ENCODE measurements at places on chromosomes 11 and 22.

GRCh38 chr22:25120093-25120561 lies 79.5 kb upstream of the CRYBB3 start:
- no peak for DNase-seq

- no peak for DNase-seq
These were observed 11.2 kb upstream of the GAB2 start for GRCh38 chr11:78428773-78429172.

GRCh38 chr11:78224906-78225420 lies 36.2 kb downstream of the USP35 start:
- no peak for DNase-seq

DNA sequence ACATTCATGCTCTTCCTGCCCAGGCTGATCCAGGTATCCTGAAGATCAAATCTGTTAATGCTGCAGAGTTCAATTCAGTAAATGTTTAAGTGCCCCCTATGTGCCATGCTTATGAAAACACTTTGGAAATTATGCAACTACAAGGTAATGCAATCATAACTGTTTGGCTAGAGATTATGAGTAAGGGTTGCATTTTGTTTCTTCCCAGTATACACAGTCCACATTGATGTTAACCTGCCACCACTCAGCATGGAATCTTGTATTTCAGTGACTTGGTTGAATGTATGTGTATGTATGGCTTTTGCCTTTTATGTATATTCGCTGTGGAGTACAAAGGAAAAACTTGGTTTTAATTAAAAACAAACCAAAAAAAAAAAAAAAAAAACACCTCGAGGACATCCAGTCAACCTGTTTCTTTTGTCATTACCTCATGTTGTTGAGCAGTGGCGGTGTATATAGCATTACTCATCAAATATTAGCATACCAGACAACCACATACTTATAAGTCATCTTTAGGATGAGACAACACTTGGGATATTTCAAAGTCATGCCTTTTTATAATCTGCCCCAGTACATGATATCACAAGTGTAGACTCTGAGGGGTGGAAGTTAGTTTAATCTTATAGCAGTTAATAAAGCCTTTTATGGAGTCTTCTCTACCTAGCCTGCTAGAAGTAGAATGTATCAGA lies 86.1 kb upstream of the HORMAD2 start:
- no peak for DNase-seq

DNA sequence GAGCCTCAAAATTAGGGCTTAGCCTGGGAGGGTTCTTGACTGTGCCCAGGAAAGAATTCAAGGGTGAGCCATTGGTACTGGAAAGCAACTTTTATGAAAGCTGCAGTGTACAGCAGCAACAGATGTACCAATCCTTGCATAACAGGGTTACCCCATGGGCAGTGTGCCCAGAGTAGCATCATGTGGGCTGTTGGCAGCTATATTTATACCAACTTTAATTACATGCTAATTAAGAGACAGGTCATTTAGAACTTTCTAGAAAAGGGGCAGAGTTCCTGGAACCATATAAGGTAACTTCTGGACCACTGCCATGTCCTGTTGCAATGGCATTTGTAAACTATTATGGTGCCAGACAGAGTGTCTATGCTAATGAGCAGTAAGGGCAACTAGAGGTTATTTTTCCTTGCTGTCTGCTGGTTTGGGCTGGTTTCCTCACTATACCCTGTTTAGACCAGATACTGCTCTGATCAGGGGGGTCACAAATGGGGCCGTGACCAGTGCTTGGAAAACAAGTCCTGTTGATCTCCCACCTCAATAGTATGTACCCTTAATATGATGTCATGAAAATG lies 1120.5 kb upstream of the RAG2 start:
- DNase-seq, result no peak

DNA sequence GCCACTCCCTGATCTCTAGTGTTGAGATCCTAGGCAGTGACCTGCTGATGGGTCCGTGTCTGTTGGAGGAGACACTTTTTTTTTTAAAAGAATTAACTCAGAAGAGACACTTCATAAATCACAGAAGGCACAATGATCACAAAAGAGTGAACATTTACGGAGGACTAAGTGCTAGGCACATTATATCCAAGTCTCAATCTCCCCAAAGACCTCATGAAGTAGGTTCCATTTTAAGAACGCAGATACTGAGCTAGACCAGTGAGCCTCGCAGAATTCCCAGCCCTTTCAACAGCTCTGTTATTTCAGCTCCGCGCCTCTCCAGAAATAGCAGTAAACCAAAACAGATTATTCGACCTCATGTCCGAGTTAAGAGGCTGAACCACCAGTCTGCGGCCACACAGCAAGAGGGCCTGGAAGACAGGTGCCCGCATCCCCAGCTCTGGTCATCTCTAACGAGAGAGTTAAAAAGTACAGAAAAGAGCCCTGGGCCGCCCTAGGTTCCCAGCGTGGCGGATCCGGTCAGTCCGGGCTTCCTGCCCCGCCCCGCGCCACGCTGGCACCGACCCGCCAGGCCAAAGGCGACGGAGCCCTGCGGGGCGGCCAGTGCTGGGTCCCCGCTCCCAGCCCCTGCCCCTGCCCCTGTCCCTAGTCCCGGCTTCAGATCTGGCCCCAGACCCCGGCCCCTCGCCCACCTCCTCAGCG lies 612 bp downstream of the XBP1 start:
- peak; percentile 43 for DNase-seq

DNA sequence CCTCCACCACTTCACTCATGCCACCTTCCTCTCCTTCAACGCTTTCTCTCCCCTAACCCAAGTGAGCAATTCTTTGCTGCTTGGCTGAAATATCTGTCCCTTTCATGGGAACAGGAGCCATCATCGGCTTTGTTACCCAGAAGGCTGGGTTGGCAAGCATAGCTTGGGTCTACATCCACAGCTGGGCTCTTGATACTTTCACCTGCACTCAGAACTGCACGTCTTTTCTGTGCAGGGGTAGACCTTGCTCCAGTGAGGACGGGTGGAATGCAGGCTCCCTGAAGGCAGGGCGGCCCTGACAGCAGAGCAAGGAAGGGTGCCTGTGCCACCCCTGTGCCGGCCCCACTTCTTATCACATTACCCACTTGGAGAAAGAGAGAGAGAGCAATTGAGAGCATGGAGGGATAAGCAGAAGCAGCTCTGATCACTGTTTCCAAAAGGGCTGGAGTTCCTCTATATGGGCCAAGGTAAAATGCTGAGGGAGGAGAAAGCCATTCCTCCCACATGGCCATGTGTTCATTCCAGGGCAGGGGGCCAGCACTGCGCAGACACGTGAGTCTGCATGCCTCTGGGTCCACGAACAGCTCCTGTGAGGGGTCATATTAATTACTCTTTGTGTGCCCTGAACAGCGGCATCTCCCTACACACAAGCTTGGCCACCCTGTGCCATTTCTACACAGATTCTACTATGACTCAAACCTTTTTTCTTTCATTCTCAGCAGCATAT lies 181.8 kb downstream of the BUD13 start:
- no peak for DNase-seq

- no peak for DNase-seq
These were observed 173.7 kb downstream of the KIF18A start for GRCh38 chr11:27933992-27934829.

DNA sequence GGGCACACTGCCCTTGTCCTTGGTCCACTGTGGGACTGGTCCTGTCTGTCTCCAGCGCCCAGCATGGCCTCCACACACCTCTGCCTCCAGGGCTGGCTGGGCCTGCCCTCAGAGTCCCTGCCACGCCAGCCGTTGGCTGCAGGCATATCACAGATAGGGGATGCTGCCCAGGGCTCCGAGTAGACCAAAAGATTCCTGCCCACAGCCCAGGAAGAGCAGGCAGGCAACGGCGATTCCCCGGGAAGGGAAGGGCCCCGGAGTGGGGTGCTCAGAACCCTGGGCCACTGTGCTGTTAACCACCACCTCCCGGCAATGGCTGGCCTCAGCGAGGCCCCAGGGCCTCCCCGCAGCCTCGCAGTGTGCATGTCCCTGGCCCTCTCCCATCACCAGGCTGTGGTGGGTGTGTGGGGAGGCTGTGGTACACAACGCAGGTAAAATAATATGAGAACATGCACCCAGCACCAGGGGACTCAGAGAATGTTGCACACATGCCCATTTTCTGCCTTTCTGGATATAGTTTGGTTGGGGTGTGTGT lies 2.2 kb downstream of the IFITM5 start:
- no peak for DNase-seq

- no peak for DNase-seq
These were observed 58.2 kb upstream of the EED start for GRCh38 chr11:86186386-86186785.

GRCh38 chr11:44775366-44775984 lies 48.7 kb downstream of the TSPAN18 start:
- DNase-seq, result peak; percentile 78

DNA sequence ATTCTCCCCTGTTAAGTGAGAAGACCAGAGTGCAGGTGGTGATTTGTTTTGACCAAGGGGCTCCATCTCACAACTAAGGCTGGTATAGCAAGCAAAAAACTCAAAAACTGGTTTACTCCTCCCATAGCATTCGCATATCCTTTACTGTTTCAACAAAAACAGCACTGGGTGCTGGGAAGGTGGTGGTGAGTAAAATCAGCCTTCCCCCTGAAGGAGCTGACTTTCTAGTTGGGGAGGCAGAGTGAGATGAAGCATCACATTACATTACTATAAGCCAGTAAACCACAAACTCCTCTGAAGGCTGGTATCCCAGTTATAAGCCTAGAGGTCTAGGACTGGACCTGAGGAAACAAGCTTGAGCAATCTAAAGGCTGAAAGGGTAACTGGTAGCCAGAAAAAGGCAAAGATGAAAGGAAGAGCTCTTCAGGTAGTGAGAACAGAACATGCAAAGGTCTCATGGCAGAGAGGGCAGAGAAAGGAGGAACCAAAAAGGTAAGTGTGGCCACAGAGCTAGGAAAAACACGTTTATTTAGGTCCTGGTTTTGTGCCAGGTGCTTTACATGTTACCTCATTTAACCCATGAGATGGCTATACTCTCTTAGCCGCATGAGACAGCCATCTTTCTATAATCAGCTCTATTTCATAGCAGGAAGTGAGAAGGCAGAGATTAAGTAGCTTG lies 22.3 kb downstream of the TMEM123 start:
- no peak for DNase-seq

DNA sequence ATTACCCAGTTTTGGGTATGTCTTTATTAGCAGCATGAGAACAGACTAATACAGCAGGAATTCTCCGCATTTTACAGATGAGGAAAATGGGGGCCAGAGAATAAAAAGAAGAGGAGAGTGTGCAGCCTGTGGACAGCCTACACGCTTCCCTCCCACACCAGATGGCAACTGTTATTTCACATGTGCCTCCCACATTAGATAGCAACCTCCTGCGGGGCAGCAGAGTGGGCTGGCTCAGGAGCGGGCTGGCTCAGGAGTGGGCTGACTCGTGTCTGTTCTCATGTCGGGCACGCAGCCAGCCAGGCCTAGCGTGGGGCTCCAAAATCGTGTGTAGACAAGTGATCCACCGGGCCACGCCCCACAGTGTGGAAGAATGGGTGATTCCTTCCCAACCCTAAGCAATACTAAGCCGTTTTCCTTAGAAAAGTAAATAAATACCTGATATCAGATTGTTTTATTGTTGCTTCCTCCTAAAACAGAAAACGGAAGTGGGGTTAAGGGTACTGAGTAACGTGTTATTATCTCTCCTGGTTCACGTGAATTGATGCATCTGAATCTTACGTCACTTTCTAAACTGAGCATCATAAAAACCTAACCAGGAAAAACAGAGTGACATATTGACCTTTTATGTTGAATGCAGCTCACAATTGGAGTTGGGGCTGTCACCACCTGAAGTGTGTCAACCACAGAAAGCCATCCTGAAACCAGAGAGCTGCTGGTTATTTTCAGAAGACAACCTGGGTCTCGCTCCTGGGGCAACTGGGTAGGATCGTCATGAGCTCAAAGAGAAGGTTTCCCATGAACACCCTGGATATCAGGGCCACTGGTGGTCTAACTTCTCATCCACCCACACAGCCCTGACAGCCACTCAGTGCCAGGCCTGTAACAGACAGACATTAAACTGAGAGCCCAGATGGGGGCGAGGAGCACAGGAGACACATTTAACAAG lies 3.3 kb downstream of the TTLL1 start:
- no peak for DNase-seq

GRCh38 chr22:26045051-26045450 lies 124.2 kb upstream of the SEZ6L start:
- no peak for DNase-seq

- DNase-seq, result no peak
These were observed 86.4 kb upstream of the TMEM45B start for GRCh38 chr11:129729216-129729615.

Data from SK-N-DZ (cell line).